Right lung (tissue), 10 donors: ENCODE measurements at places on chromosomes 7 and 10. TPM values are rescaled to one million over a fixed set of nuclear protein-coding genes. Genes with fewer than 3 reads are reported as not detected.

The LIPN gene
- polyA plus RNA-seq, result not detected

The COMTD1 gene
- 2.2 TPM for polyA plus RNA-seq

The PNLIPRP3 gene
- polyA plus RNA-seq, result not detected

The ARF5 gene
- polyA plus RNA-seq, result 194 TPM

The OR2A42 gene
- polyA plus RNA-seq, result 5.2 TPM

The TMEM130 gene
- 0.33 TPM for polyA plus RNA-seq

The FASTK gene
- polyA plus RNA-seq, result 66.9 TPM

The RASA4B gene
- 7.6 TPM for polyA plus RNA-seq

The UROS gene
- polyA plus RNA-seq, result 70.0 TPM

The HOXA5 gene
- polyA plus RNA-seq, result 86.2 TPM
